Activated CD4-positive, alpha-beta T cell treated with anti-CD3 and anti-CD28 coated beads, Interleukin-2, amount 50 U/mL, for 1 hour (primary cell): ENCODE measurements at places on chromosomes 16 and 17.
A peak's percentile ranks its signal among the peaks of the same experiment; 100 is the strongest.

- no peak for DNase-seq
These were observed 66.1 kb downstream of the PLD6 start for GRCh38 chr17:17139972-17140589.

- DNase-seq = peak; percentile 72
These were observed 2.9 kb downstream of the GNAO1 start for GRCh38 chr16:56193951-56194726.

DNA sequence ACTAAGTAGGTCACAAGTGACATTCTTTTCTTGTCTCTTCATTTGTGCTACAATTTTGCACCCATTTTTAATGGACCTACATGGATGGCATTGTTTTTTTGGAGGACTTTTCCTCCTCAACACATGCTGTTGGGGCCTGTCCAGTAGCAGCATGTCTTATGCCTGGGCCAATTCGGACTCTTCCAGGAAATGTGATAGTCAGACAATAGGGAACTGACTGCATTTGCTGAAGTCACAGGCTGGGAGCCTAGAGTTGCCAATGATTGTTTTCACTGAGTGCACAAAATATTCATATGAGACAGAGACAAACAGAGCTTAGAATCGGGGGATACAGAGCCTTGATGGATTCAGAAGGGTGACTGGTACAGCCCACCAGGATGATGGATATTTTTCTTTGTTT is 867.3 kb upstream of the GOT2 start:
- DNase-seq = no peak

DNA sequence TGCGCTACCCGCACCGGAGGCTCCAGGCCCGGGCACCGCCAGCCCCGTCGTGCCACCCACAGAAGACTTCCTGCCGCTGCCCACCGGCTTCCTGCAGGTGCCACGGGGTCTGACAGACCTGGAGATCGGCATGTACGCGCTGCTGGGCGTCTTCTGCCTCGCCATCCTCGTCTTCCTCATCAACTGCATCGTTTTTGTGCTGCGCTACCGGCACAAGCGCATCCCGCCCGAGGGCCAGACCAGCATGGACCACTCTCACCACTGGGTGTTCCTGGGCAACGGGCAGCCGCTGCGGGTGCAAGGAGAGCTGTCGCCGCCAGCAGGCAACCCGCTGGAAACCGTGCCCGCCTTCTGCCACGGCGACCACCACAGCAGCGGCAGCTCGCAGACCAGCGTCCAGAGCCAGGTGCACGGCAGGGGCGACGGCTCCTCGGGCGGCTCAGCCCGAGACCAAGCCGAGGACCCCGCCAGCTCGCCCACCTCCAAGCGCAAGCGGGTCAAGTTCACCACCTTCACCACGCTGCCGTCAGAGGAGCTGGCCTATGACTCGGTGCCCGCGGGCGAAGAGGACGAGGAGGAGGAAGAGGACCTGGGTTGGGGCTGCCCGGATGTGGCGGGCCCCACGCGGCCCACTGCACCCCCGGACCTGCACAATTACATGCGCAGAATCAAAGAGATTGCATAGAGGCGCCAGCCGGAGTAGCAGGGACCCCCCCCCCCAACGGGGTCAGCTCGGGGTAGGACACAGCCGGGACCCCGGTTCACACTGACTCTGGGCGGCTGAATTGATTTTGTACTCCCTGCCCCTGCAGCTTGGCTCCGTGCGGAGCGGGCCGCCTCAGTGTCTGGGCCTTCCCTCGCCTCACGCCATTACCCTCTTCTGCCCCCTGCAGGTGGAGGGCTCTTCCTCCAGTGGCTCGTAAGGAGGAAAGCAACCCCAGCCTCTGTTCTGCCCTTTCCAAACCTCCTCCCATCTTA is 58.5 kb downstream of the TMEM132E start:
- DNase-seq = peak; percentile 78

GRCh38 chr17:82330322-82331239 is 3.0 kb downstream of the SECTM1 start:
- no peak for DNase-seq

DNA sequence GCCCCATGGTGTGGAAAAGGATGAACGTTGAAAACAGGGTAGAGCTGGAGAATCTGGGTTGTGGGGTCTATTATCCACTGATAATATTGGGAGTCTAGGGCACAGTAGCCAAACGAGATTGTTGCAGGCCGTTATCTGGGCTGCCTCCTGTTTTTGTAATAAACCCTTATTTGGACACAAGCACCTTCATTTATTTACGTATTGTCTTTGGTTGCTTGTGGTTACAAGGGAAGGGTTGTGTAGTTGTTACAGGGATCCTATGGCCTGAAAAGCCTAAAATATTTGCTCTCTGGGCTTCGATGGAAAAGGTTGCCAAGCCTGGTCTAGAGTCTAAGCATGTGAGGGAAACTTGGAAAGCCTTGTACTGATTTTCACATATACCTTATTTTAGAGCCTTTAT is 4.3 kb upstream of the SMARCE1 start:
- DNase-seq = no peak

DNA sequence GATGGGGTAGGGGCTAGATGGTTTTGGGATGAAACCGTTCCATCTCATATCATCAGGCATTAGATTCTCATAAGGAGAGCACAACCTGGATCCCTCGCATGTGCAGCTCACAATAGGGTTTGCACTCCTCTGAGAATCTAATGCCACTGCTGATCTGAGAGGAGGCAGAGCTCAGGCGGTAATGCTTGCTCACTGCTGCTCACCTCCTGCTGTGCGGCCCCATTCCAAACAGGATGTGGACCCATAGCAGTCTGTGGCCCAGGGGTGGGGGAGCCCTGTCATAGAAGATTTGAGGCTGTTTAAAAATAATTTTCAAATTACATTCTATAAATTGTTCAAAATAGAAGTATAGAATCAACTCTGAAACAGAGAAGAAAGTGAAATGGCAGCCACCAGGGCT is 50.8 kb downstream of the PHKB start:
- no peak for DNase-seq

- no peak for DNase-seq
These were observed 617 bp upstream of the SCRN2 start for GRCh38 chr17:47841488-47842291.

GRCh38 chr16:74372369-74372768 is 3.7 kb upstream of the NPIPB15 start:
- DNase-seq = no peak

GRCh38 chr16:68414581-68414980 is 33.7 kb downstream of the SMPD3 start:
- no peak for DNase-seq

DNA sequence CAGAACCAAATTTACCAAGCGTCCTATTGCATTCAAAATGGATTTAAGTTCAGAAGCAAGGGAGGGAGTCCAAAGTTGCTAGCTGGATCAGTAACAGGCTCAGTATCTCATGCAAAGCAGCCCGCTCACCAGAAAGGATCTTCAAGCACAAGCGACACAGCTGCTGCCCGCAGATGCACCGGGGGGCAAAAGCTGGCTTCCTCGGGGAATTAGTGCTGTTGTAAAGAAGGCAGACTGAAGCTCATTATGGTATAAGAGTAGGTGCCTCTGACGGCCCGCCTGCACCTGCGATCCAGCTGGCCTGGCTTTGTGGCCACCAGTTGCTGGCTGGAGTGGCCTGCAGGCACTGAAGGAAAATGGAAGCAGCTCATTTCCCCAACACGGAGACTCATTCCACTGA is 128.4 kb upstream of the RCVRN start:
- DNase-seq = no peak

DNA sequence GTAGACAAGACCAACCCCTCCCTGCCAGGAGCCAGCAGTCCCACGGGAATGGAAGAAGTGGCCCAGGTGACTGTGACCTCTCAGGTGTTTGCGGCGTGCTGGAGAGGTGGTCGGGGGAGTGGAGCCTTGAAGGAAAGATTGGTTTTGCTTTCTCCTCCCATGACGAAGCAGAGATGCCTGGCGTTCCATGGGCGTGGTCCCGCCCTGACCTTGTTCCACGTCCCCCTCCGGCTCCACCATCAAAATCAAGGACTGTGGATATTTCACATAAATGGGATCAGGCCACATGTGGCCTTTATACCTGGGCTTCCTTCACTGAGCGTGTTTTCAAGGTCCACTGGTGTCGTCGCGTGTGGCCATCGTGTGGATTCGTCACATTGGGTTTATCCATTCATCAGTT is 270.6 kb upstream of the TNRC6C start:
- no peak for DNase-seq

DNA sequence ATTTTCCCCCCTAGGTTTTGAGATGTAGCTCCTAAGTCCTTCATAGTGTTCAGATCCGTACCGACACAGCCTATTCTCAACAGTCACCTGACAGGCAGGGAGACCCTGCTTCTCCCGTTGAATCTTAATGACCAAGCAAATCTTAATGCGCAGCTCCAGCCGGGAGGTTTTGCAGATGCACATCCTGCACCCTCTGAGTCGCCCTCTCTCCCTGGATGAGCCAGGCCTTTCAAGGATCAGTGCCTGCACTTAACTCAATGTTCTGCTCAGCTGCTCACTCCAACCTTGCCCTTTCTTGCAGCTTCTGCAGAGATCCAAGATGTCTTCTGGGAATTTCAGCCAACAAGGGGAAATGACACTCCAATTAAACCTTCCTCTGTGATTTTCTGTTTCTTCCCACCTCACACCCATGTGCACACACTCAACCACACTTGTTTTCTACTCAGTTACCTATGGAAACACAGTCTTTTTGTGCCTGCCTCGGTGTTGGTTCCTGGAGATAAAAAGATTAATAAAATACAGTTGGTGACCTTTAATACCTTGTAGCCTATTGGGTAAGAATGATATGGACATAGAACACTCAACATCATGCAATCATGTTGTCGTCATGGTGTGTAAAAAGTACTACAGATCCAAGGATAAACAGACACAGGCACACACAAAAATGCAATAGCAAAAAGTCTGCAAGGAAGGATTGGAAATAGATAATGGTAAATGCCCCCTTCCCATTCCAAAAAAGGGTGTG is 76.9 kb upstream of the DYNLRB2 start:
- no peak for DNase-seq

GRCh38 chr17:43956222-43956621 is 2.5 kb upstream of the PYY start:
- no peak for DNase-seq

- DNase-seq = peak; percentile 11
These were observed 51.3 kb downstream of the ADCY9 start for GRCh38 chr16:4064950-4065352.

DNA sequence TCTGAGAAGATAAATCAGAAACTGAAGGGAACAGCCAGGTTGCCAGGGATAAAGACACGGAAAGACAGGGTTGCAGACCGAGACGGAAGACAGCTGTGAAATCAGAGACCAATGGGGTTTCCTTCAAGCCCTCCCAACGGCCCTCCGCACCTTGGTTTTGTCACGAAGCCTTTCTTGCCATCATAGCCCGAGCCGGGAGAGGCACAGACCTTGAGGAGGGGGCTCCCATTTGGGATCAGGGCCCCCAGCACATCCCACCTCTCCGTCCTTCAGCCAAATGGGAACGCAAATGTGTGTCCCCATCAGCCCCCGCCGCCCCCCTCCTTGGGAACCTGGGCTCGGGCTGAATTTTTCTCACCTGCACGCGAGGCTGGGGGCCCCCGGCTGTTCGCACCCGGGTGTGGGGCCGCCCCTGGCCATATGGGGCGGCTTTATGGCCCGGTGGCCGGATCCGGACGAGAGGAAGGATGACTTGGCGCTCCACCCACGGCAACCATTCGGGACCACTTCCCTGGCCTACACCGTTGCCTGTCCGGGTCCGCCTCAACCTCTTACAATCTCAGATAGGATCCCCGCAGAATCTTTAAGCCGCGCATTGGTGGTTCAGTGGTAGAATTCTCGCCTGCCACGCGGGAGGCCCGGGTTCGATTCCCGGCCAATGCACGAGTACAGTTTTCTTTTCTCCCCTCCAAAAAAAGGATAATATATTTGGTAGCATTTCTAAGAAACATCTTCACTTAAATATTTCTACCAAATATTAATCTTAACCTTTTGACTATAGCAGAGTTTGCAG is 1.4 kb upstream of the HES7 start:
- peak; percentile 87 for DNase-seq

- no peak for DNase-seq
These were observed 23.1 kb downstream of the PRDM7 start for GRCh38 chr16:90053902-90054500.

GRCh38 chr16:62602790-62603189 is 566.6 kb upstream of the CDH8 start:
- no peak for DNase-seq

- no peak for DNase-seq
These were observed 27.9 kb downstream of the CLEC16A start for GRCh38 chr16:10972108-10972818.
